ENCODE measurements at places on chromosomes 12 and 14.

DNA sequence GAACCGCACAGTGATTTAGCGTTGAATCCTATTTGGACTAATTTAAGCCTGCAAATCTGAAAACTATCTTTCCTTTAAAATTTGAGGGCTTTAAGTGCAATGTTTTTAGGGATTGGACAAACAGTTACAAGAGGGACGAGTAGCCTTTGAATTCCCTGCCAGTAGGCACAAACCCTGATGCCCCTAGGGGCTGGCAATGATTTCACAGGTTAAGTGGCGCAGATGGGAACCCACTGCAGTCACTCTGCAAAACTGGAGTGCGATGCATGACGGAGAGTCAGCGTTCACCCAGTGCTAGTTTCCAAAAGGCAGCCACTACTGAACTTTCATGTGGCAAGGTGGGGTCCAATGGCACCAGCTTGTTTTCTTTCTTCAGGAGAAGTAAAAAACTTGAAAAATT is 99.4 kb upstream of the FRMD6 start:
- DNase-seq, result no peak

DNA sequence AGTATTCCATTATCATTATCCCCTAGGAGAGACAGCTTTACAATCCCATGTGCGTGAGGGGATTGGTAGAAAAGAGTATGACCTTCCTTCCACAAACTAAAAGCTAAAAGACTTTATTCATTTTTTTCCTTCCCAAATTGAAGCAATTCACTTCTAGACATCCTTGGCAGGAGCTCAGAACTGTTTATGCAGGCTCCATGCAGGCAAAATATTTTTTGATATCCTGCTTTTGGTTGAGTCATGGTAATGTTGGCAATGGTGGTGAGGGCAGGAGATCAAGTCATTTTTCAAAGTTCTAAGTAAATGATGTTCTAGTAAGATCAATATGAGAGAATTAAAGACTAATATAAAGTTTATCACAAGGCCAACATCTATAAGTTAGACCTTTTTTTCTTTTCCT is 1.3 kb upstream of the PLEKHG7 start:
- no peak for DNase-seq

GRCh38 chr12:674272-674781 is 11.1 kb upstream of the NINJ2 start:
- no peak for DNase-seq

GRCh38 chr14:69105326-69105725 is 47.6 kb downstream of the DCAF5 start:
- no peak for DNase-seq

GRCh38 chr14:20501346-20501745 is 4.0 kb upstream of the RNASE10 start:
- DNase-seq, result no peak

- no peak for DNase-seq
Measured at GRCh38 chr12:75390156-75390898, 562 bp upstream of the GLIPR1L2 start.

DNA sequence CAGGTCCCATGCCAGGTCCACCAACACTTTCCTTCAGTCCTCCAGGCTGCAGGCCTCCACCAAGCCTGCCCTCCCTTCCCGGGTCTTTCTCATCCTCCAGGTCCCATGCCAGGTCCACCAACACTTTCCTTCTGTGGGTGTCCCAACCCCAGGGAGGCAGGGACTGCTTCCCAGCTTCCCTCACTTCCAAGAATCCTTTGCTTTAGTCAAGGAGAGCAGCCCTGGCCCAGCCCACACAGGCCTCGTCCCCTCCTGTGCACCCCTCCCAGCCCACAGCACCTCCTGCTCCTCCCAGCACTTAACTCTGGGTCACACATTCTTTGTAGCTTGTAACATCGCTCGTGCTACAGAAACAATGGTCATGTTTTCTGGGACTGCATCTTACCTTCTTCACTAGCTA is 72.9 kb downstream of the TESC start:
- no peak for DNase-seq

DNA sequence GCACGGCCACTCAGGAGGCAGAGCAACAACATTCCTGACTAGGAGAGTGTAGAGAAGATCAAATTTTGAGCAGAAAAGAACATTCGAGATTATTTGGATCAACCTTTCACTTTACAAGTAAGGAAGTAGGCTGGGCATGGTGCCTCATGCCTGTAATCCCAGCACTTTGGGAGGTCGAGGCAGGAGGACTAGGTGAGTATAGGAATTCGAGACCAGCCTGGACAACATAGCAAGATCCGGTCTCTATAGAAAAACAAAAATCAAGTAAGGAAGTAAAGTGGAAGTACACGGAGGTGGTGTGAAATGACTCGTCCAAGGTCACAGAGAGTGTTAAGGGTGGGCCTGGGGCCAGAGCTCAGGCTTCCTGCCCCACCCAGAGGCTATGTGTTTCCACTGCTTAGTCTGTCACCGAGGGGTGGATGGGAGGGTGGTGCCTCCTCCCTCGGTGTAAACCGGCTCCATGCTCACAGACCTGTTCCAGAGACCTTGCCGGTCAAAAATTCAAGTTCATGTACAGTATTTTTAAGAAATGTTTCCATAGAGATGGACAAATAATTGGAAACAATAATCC is 51.9 kb downstream of the MAP1LC3B2 start:
- peak; percentile 28 for DNase-seq

DNA sequence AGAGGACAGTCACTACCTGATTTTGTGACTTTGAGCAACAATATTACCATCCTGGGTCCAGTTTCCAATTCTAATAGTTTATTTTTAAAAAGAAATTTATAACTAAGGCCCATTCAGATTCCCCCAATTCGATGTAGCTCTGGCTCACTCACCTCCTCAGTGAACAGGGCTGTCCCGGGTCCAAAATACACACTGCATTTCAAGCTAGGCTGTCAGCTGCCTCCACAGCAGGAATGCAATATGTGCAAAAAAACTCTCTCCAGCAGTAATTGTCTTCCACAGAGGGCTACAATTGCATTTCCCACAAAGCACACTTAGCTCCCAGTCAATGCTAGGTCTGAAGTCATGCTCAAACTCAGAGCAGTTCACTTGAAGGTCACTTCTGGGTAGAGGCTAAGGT is 39.3 kb upstream of the ZNF641 start:
- DNase-seq, result no peak

DNA sequence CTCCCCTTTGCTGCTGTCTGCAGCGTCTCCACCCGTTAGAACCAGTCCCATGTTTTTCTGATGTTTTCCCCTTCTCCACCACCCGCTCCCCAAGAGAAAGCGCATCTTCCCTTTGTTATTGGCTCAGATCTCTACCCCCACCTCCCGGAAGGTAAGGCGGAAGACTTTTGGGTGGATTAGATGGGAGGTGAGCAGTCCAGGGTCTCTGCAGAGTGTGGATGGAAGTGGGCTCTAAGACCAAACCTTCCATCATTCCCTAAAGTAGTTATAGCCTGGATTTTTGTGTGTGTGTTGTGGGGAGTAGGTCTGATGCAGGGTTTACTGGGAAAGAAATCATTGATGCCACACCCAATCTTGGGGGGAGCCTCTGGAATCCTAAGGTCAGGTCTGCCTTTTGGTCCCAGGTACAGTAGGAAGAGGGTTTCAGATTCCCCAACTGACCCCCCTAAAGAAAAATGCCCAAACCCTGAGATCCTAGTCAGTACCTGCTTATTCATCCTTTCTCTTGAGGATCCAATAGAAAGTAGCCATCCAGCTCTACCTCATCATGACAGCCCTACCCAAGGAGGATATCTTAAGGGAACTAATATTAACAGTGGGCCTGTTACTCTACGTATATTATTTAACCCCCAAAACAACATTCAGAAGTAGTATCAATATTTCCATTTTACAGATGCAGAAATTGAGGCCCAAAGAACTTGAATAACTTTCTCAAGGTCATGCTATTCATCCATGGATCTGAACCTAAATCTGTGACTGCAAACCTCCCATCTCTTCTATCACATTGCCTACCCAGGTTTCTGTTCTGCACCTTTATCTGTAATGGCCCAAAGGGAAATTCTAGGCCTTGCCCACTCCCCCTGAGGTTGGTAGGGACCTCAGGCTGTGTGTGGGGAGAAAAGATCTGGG is 1.1 kb downstream of the KIF5A start:
- DNase-seq, result no peak

- DNase-seq, result no peak
Measured at GRCh38 chr12:27337376-27337775, 4.7 kb downstream of the BMAL2 start.

DNA sequence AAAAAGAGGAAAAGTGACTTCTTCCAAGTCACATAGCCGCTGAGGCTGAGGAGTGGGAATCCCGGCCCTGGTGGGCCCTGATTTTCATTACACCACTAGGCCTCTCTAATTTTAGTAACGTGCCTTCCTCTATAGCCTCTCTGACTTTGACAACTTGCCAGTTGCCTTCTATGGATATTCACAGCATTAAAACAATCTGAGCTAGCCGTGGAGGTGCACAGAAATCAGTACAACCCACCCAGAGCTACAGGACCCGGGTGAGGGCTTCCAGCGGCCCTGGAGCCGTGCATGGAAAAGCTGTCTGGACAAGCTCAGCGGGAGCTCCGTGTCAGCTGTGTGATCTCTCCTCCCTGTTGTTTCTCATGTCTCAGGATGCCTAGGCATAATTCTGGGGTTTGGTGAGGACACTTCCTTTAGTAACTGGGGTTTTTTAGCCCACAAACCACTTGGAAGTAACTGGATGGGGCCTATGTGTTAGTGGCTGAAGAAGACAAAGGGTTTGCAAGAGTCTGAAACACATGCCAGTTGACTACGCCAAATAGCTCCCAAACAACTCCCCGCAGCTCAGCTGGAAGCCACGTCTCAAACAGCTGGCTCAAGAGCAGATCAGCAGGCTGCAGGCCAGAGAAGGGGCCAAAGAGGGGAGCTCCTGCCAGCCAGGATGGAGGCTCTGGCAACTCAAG is 53.0 kb downstream of the SSH1 start:
- no peak for DNase-seq

DNA sequence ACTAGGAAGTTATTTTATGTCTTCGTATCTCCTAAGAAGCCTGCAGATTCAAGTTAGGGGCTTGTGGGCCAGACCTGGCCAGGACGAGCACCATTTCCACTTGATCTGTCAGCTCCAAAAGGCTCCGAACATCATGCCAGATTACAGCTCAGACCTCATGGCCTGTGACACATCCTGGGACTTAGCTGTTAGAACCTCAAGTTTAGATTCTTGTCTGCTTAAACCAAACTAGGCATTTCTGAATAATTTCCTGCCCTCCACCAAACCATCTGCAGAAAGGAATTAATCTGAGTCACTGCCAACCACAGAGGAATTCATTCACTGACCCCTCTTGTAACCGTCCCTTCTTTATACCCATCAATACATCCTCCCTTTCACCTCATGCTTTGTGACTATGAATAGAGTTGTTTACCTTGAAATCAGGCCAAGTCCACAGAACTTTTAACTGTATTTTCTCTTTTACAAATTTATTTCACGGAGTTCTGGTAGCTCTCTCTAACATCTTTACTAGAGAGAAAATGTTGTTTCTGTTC is 120.3 kb downstream of the FBXL14 start:
- DNase-seq, result no peak

- no peak for DNase-seq
Measured at GRCh38 chr12:111953455-111953854, 59.5 kb downstream of the TMEM116 start.

DNA sequence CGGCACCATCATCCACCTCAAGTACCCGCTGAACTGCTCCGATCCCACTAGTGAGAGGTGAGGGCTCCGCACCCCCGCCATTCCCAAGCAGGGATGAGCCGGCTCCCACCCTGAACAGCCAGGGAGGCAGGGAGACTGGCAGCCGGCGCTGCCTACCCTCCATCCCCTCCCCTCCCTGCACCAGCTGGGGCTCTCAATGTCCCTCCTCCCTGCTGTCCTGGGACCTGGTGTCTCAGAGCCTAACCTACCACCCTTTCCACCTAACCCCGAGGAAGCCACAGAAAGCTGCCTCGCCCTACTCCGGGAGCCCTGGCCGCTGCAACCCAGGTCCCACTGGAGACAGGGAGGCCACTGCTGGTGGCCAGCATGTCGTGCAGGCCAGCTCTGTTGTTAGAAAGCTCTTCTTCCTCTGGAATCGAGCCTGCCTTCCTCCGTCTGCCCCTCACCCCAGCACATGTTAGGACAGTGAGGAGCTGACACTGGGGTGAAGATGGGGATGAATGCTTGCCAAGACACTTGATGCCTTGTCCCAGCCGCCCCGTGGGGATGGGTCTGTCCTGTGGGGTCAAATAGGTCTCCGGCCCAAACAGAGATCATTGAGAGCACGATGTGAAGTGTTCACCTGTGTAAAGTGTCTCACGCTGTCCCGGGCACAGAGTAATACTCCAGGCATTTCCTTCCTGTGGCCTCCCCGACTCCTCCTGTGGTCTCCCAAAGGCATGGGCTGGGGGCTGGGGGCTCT is 1.1 kb downstream of the PTPN6 start:
- DNase-seq, result no peak

DNA sequence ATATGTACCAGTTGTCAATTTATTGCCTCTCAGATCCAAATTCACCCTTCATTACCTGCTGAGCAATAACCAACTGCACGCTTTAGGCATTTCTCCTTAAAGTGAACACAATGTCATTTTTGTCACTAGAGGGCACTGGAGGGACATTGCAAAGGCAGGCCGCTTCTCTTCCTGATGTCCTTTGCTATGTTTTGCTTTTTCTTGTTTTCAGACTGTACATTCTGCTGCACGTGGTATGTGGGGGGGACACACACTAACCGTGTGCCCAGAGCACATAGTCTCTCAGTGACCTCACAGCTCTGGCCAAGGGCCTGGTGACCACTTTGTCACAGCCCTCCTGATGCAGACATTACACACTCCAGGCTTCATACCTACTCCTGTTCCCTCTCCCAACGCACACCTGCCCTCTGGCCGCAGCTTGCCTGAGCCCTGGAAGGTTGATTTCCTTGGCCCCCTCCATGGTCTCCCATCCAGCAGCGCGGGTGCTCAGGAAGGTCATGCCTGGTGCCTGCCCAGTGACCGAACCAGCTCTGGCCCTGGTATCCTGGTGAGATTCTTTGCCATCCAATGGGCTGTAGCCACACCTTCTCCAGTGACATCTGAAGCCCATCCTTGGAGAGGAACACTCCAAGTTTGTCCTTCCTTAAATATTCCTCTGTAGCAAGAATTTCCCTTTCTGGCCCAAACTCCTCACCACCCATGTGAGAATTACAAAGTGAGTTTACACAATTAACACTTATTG is 39.9 kb downstream of the MYO1H start:
- DNase-seq, result no peak

GRCh38 chr12:48750769-48751356 is 34.4 kb upstream of the CCNT1 start:
- no peak for DNase-seq

- no peak for DNase-seq
Measured at GRCh38 chr12:26037615-26038220, 79.2 kb downstream of the RASSF8 start.

GRCh38 chr12:104681012-104681690 is 224.4 kb downstream of the CHST11 start:
- DNase-seq, result no peak

DNA sequence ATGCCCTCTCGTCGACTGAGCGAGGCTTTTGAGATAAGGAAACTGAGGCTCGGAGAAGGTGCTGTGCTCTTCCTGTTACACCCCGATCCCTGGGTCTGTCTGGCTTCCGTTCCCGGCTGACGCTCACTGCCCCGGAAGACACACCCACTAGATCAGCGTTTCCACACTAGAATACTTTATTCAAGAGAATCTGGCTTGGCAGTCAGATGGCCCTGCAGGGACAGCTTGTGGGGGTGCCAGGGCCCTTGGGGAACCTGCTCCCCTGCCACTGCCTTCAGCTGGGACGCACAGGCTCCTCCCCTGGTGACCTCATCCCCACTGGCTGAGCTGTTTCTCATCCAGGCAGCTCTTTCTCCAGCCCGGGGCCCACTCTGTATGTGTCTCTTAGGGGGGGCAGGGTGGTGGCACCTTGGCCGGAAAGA is 13.7 kb downstream of the PGF start:
- peak; percentile 39 for DNase-seq

Data from T-helper 2 cell (primary cell).